ENCODE measurements at places on chromosomes 12 and 14. TPM values are rescaled to one million over a fixed set of nuclear protein-coding genes. Genes with fewer than 3 reads are reported as not detected.
A peak's percentile ranks its signal among the peaks of the same experiment; 100 is the strongest.

The TROAP gene
- 21.5 TPM for total RNA-seq

- peaks cover 14% of the 10 kb centered on the region for H3K4me1 ChIP-seq
- H3K36me3 ChIP-seq = no peaks in the 10 kb centered on the region
- DNase-seq = peak; percentile 70
- H3K4me3 ChIP-seq = no peak overlapping the region
Observed at GRCh38 chr14:54597795-54598443, 31.0 kb downstream of the SAMD4A start.

- DNase-seq = no peak
- no peaks in the 10 kb centered on the region for H3K4me1 ChIP-seq
- no peaks in the 10 kb centered on the region for H3K27me3 ChIP-seq
- no peak overlapping the region for H3K4me3 ChIP-seq
Observed at GRCh38 chr14:91010153-91010533, 50.3 kb downstream of the RPS6KA5 start.

The RTL1 gene
- total RNA-seq = not detected

DNA sequence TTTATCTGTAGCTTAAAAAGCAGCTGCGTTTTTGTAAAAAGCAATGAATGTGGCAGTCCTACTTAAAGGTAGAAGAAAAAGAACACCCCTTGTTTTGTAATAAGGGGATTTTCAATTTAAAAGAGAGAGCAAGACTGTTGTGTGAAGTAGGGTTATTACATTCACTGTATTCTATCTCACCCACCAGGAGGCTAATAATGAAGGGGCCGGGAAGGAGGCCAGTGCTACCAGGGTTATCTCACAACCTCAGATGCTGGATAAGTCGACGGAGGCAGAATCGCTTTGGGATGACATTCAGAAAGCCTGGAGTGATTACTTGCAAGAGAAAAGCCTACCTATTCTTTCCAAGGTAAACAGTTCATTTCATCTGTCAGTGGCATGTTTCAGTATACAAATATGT is 97.7 kb downstream of the RMST start:
- H3K27ac ChIP-seq = no peak overlapping the region
- no peak overlapping the region for H3K4me3 ChIP-seq
- H3K36me3 ChIP-seq = no peaks in the 10 kb centered on the region
- no peak for DNase-seq
- H3K4me1 ChIP-seq = no peaks in the 10 kb centered on the region
- no peaks in the 10 kb centered on the region for H3K27me3 ChIP-seq

DNA sequence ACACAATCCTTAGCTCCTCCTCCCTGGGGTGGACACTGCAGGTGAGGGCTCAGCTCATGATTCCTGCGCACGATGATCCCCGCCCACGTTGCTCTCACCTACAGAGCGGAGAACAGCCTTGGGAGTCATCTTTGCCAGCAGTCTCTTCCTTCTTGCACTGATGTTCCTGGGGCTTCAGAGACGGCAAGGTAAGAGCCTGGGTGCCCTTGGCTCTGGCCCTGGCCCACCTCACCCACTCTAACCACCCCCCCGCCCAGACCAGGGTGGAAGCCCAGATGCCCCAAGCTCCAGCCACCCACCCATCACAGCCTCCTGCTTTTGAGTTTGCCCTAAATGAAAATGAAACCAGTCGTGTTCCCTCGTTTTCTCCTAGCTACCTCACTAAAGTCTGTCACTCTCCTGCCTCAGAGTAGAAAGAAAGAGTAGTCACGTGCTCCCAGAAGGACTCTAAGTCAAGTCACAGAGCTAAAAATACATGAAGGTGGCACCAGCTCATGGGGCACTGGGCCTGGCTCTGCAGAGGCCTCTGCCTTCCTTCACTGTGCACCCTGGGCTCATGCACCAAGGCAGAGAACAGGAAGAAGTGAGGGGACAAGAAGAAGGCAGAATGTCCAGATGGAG is 9.0 kb downstream of the TAPBPL start:
- H3K4me3 ChIP-seq = no peak overlapping the region
- no peaks in the 10 kb centered on the region for H3K4me1 ChIP-seq
- no peaks in the 10 kb centered on the region for H3K27me3 ChIP-seq
- H3K36me3 ChIP-seq = peaks cover 62% of the 10 kb centered on the region
- no peak overlapping the region for H3K27ac ChIP-seq

DNA sequence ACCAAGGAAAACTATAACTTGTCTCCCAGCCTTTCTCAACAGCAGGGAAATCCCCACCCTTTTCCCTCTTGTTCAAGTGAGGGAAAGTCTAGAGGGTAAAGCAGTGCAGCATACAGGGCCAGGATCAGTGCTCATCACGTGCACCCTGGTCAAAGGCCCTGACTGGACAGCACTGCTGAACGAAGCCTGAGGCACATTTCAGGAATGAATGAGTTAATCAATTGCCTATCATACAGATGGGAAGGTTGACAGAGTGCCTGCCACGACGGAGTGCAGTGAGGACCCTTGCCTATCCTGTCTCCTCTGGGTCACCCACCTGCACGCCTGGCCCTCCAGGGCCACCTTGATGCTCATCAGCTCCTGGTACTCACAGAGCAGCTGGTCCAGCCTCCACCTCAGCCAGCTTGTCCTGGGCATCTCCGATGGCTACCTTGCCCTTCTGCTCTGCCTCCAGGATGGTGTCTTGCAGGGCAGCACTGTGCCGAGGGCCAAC is 11.7 kb upstream of the KRT73 start:
- peaks cover 10% of the 10 kb centered on the region for H3K27me3 ChIP-seq
- no peak overlapping the region for H3K27ac ChIP-seq
- H3K4me3 ChIP-seq = no peak overlapping the region
- H3K4me1 ChIP-seq = no peaks in the 10 kb centered on the region

GRCh38 chr12:107134558-107134957 is 41.2 kb upstream of the CRY1 start:
- no peak for DNase-seq
- no peak overlapping the region for H3K27ac ChIP-seq
- no peak overlapping the region for H3K4me3 ChIP-seq
- no peaks in the 10 kb centered on the region for H3K27me3 ChIP-seq

The HOXC6 gene
- not detected for total RNA-seq

DNA sequence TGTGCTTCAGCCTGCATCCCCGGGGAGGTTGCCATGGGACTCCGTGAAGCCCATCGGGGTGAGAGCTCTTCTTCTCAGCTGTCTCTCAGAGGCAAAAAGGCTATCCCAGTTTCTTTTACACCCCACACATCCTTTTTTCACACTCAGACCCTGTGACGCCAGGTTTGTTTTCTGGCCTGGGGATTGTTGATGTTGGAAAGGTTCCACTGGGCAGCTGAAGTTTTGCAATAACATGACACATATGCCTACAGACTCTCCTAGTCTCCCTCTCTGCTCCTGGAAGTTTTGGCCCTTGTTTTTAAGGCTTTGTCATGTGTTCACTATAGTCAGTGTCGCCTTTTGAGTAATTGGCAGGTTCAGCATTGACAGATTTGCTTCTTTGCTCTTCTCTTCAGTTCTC is 118.6 kb downstream of the SMOC1 start:
- H3K27ac ChIP-seq = peak overlapping the region; percentile 86
- peak; percentile 96 for DNase-seq
- no peaks in the 10 kb centered on the region for H3K27me3 ChIP-seq
- peaks cover 27% of the 10 kb centered on the region for H3K4me1 ChIP-seq

The SYCP3 gene
- total RNA-seq = not detected

The TUBA1C gene
- 1,420 TPM for total RNA-seq

DNA sequence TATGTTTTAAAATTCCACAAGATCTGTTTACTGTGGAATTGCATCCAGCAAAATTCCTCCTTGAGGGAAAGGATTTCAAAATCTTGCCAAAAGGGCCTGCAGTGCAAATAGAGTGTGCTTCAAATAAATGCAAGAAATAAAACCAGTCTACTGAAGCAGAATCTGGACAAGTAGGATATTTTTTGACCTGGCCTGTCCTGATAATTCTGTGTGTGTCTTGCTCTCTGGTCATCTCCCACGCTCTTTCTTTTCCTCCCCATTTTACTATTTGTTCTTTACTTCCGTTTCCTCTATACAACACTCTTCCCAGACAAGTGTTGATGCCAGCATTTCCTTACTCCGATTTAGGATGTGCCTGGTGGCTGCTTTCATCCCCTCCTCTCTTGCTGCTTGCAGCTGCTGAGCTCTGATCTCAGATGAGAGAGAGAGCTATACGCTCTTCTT is 115.9 kb downstream of the GPR135 start:
- DNase-seq = no peak
- no peak overlapping the region for H3K4me3 ChIP-seq
- H3K36me3 ChIP-seq = peaks cover 11% of the 10 kb centered on the region
- peaks cover 6% of the 10 kb centered on the region for H3K4me1 ChIP-seq
- H3K27me3 ChIP-seq = no peaks in the 10 kb centered on the region

GRCh38 chr12:130714591-130715149 is 1.4 kb downstream of the RIMBP2 start:
- no peaks in the 10 kb centered on the region for H3K4me1 ChIP-seq
- H3K36me3 ChIP-seq = no peaks in the 10 kb centered on the region
- H3K4me3 ChIP-seq = no peak overlapping the region
- no peak for DNase-seq
- H3K27ac ChIP-seq = no peak overlapping the region
- H3K27me3 ChIP-seq = no peaks in the 10 kb centered on the region

GRCh38 chr12:64931981-64932380 is 107.5 kb downstream of the TBC1D30 start:
- no peak for DNase-seq
- no peak overlapping the region for H3K27ac ChIP-seq
- H3K4me1 ChIP-seq = no peaks in the 10 kb centered on the region
- no peaks in the 10 kb centered on the region for H3K36me3 ChIP-seq

DNA sequence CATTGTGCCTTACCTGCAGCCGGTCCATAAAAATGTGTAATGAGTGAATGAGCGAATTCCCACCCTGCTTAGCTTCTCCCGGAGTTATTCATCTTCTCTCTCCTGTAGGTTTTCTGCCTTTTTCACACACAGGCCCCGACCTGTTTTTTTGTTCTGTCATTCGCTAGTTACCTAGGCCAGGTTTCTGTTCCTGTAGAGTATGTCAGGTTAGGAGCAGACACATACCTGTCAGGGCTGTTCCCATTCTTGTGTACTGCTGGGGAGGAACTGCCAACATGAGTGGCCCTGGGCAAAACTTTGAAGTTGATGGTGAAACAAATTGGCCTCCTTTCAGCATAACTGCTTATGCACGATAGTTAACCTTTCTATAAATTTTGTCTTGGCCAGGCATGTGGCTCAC is 140.1 kb downstream of the SYNE2 start:
- no peaks in the 10 kb centered on the region for H3K27me3 ChIP-seq
- no peak overlapping the region for H3K4me3 ChIP-seq
- no peak overlapping the region for H3K27ac ChIP-seq

DNA sequence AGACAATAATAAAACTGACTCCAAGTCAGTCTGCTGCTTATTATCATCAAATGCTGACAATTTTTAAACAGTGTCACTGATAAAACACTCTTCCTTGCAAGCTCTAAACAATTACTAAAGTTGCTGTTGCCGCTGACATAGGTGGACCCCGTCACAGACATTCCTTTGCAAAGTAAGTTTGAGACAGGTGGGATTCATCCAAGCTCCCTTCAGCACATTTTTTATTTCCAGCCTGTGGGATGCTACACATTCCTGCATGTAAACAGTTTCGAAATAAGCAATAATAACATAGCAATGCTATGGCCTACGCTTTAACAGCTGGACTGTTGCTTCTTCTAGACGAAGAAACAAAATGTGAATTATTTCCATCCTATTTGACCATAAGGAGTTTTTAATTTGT is 85.4 kb upstream of the HIF1A start:
- no peaks in the 10 kb centered on the region for H3K36me3 ChIP-seq
- peak; percentile 86 for DNase-seq
- H3K27me3 ChIP-seq = no peaks in the 10 kb centered on the region
- peak overlapping the region; percentile 99 for H3K27ac ChIP-seq
- H3K4me3 ChIP-seq = no peak overlapping the region
- H3K4me1 ChIP-seq = peaks cover 28% of the 10 kb centered on the region

The CHURC1 gene
- total RNA-seq = 38.0 TPM

Data from IMR-90 (cell line).